Fibroblast of skin of right quadriceps (primary cell): ENCODE measurements at places on chromosomes 2 and 18.
A peak's percentile ranks its signal among the peaks of the same experiment; 100 is the strongest.

DNA sequence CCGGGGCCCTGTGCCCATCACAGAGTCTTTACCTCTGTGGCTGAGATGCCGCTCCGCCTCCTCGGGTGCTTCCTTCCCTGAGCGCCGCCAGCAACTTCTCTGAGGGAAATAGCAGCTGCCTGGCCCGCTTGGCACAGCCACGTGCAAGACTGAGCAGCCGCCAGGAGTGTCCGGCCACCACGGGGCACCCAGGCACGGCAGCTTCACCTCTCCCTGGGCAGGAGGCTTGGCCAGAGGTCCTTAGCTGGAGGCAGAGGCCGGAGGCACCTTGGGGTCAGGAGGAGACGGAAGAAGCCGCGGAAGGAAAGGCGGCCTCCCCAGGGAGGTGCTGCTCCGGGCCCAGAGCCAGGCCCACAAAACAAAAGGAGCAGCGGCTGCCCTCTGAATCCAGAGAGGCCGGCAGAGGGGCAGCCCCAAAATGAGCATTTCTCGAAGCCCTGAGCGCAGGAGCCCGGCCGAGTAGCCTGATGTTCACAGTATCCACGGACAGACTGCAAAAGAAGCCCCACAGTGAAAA is 6.0 kb upstream of the LIMS2 start:
- DNase-seq = no peak

- peak; percentile 87 for DNase-seq
Observed at GRCh38 chr2:30113617-30114293, 33.1 kb upstream of the YPEL5 start.

GRCh38 chr2:112867701-112868631 is 31.4 kb upstream of the IL1B start:
- no peak for DNase-seq

GRCh38 chr2:147855316-147855715 is 10.5 kb downstream of the ACVR2A start:
- no peak for DNase-seq

- DNase-seq = peak; percentile 97
Observed at GRCh38 chr2:28137221-28137620, 246.7 kb downstream of the BABAM2 start.

- DNase-seq = peak; percentile 6
Observed at GRCh38 chr2:208097801-208098200, 26.5 kb downstream of the CRYGD start.

- DNase-seq = peak; percentile 15
Observed at GRCh38 chr2:167127135-167127534, 238.9 kb downstream of the XIRP2 start.

DNA sequence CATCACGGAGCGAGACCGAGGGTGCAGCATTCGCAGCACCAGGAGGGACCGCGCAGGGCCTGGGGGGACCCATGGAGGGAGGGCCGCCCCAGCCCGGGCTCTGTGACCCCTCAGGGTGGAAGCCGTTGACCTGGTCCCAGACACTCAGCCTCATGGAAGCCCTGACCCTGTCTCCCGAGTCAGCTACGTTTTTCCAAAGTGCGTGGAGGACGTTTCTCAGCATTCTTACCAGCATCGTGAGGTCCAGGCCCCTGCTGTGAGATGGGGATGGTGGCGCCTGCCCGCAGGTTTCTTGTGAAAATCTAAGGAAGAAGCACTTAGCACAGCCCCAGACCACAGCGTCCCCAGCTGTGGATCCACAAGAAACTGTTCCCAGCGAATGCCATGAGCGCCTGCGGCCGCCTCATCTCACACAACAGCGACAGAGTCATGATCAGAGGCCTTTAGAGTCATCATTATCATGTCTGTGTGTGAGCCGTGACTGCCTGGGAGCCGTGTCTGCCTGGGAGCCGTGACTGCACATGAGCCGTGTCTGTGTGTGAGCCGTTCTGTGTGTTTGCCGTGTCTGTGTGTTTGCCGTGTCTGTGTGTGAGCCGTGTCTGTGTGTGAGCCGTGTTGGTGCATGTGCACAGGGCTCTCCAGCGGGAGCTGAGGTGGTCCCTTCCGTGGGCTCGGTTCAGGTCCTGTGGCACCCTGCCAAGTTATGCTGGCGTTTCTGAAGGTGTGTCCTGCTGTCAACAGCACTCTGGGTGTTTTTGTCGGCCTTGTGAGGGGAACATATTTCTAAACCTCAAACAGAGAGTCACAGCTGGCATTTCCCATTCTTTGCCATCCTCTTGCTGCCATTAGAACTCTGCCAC is 49.2 kb upstream of the KCNG2 start:
- DNase-seq = no peak

DNA sequence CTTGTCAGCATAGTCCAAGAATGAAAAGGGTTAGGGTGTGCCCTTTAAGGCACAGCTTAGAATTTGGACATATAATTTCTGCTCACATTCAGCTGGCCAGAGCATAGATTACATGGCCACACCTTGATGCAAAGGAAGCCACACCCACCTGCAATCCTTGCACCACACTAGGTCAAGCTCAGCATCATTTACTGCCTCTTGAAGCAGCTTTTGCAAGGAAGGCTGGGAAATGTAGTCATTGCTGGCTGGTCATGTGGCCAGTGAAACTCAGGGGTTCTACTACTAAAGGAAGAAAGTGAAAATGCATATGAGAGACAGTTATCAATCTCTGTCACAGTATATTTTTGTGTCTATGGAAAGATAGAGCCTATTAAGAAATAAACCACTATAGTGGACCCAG is 159.3 kb downstream of the GFPT1 start:
- no peak for DNase-seq

DNA sequence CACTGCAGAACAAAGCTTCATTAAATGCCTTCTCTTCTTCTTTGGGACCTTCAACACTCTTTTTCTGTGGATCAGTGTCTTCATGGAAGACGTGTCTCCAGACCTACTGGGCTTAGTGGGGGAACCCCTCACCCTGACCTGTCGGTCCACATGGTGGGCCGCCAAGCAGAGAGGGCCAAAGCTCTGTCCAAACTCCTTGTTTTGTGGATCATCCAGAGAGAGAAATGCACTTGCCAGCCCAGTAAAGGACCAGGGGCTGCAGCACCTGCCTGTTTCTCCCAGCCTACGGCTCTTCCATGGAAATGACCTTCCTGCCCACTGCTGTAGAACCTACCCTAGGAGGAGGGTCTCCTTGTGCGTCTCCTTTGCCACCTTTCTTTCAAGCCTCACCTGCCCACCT is 25.9 kb downstream of the DYSF start:
- DNase-seq = no peak

- peak; percentile 21 for DNase-seq
Observed at GRCh38 chr2:1856922-1857321, 112.6 kb upstream of the PXDN start.

DNA sequence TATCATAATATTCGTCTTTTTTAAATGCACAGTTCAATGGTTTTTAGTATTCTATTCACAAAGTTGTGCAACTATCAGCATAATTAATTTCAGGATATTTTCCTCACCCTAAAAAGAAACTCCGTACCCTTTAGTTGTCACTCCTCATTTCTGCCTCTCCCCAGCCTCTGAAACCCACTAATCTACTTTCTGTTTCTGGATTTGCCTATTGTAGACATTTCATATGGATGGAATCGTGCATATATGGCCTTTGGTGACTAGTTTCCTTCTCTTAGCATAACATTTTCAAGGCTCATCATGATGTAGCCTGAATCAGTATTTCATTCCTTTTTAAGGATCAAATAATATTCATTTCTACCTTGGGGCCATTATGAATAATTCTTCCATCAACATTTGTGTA is 18.5 kb downstream of the NEURL3 start:
- no peak for DNase-seq

- DNase-seq = no peak
Observed at GRCh38 chr2:84115173-84115857, 343.8 kb downstream of the SUCLG1 start.

DNA sequence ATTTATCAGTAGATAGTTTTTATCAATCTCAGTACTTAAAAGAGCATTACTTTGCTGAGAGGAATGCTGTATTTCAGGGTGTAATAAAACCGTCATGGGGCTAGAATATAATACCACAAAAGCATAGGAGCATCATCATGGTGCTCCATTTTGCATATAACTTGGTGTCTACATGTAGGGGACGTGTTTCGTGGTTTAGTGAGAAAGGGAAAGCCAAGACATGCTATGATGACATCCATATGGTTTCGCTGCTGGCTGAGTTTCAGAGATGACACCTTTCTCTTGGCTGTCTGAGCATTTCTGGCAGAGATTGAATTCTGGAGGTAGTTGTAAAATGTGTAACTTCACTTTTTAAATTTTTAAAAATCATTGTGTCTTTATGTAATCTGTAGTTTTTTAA is 32.4 kb downstream of the WDR43 start:
- DNase-seq = peak; percentile 34

DNA sequence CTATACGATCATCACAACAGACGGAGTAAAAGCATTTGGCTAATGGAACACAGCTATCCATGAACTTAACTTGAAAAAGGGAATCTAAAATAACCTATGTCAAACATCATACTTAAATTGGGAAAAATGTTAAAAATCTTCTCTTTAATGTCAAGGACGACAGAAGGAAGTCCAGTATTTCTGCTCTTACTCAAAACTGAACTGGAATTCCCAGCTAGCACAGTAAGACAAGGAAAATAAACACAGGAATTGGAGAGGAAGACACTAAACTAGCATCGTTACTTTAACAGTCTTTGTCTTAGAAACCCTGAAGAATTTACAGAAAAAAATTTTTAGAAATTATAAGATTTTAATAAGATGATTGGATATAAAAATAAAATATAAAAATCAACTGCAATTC is 112.6 kb downstream of the HDAC4 start:
- no peak for DNase-seq

- DNase-seq = peak; percentile 51
Observed at GRCh38 chr2:66443979-66444861, 9.3 kb downstream of the MEIS1 start.

- DNase-seq = peak; percentile 28
Observed at GRCh38 chr2:216274194-216274840, 98.0 kb downstream of the MARCHF4 start.

GRCh38 chr2:217901835-217902378 is 100.9 kb downstream of the TNS1 start:
- DNase-seq = peak; percentile 82

- DNase-seq = no peak
Observed at GRCh38 chr2:98546186-98546585, 62.1 kb downstream of the COA5 start.

GRCh38 chr2:117519721-117520120 is 294.8 kb upstream of the DDX18 start:
- no peak for DNase-seq

DNA sequence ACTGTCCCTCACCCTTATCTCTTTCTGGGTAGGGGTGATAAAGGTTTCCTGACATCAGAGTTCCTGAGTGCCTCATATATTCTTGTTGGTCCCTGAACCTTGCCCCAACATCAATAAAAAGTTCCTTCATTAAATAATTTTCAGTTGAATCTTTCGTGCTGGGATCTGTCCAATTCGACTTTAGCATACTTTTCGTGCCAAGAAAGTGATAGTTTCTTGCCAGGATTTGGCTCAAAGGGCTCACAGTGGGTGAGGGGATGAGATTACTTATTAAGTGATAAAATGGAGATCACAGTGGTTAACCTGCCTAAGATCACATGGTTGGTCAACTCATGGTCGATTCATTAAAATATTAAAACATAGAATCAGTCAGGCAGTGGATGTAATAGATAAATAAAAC is 93.8 kb upstream of the SLC8A1 start:
- no peak for DNase-seq

DNA sequence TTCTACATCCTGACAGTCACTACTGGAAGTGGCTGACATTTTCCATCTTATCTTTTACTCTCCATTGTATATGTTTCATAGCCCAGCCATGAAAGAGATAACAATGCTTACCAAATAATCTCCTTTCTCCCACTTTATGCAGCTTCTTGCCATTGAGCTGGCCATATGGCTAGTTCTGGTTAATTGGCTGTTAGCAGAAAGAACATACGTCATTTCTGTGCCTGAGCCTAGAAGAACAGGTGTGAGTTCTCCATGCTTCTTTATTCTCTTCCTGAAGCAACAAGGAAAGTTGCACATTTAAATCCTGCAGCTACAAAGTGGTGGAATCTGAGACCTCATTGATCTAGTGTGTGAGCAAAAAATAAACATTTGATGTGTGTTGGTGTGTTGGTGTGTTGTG is 82.0 kb upstream of the FSHR start:
- no peak for DNase-seq

- DNase-seq = no peak
Observed at GRCh38 chr2:30869988-30870387, 62.7 kb upstream of the CAPN13 start.

DNA sequence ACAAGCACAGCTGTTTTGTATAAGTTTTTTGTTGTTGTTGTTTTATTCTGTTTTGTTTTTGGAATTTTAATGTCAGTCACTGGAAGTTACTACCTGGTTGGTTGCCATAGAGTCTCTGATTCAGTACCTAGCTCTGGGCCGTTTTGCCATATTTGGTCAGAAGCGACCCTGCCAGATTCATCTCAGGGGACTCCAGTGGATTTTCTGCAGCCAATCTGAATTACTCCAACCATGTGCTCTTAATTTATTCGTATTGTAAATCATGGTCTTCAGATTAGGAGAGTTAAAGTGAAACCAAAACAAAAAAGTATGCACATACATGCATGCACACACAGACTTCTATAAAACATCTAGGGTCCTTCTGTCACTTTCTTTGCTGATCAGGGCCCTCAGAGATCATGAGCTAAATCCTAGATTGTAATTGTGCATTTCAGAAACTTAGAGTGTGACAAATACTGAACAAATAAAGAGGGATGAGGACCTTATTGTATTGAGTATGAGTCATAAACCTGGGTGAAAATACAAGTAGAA is 317.4 kb upstream of the UBE2E3 start:
- DNase-seq = peak; percentile 72

DNA sequence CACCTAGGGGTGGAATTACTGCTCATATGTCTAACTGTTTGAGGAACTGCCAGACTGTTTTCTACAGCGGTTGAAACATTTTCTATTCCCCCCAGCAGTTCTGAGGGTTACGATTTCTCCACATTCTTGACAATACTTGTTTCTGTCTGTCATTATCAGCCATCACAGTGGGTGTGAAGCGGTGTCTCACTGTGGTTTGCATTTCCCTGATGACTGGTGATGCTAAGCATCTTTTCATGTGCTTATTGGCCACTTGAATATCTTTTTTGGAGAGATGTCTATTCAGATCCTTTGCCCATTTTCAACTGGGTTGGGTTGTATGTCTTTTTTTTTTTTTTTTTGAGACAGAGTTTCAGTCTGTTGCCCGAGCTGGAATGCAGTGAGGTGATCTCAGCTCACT is 63.0 kb downstream of the ADNP2 start:
- DNase-seq = peak; percentile 18

DNA sequence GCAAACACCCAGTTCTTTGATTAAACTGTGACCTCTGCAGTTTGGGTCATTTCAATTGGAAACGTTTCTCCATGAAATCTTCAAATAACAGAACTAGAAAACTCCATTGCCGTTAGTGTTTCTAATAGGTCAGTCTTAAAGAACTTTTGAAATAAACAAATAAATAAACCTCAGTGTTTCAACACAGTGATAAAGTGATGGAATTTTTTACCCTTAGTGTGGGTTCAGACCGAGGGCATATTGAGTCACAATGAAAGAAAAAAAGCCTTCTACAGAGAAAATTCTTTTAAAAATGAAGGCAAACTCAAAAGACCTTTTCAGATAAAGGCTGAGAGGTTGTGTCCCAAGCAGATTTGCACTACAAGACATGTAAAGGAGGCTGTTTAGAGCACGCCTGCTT is 149.6 kb downstream of the NCKAP5 start:
- no peak for DNase-seq

GRCh38 chr2:71716697-71717624 is 263.6 kb downstream of the DYSF start:
- DNase-seq = peak; percentile 52

GRCh38 chr2:184154438-184154837 is 443.9 kb upstream of the ZNF804A start:
- peak; percentile 68 for DNase-seq
